ENCODE measurements at places on chromosomes 7 and 10.
A peak's percentile ranks its signal among the peaks of the same experiment; 100 is the strongest.

DNA sequence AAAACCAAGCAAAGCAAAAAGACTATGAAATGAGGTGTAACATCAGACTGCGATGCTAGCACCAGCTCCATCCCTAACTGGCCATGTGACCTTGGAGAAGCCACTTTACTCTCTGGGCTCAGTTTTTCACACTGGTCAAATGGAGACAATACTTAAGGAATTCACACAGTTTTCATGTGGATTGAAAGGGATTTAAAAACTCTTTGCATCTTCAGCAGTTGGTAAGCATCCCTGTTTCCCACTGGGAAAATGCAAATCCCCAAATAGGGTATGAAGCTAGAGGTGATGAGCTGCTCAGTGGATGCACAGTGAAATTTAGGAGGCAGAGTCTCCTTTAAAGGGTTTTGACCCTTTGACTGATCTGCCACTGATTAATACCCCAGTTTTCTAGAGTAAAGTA is 240.7 kb downstream of the SORCS3 start:
- DNase-seq: no peak

DNA sequence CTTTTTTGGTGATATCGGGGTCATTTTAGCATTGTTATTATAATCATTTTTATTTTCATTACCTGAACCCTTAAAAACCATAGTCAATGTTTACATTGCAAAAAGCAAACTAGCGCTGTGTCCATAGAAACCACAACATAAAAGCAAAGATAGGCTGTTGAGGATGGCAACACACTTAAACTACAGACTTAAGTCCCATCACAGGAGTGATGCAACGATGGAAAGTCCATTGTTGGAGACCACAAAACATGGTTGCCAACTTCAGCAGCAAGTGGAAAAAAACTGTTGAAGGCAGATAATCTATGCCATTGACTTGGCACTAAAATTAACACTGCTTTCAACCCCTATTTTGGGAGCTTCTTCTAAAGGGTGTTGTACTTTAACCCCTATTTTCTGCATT is 398.8 kb upstream of the IGFBP3 start:
- DNase-seq: peak; percentile 52

GRCh38 chr7:22920672-22921071 is 93.3 kb downstream of the HYCC1 start:
- peak; percentile 19 for DNase-seq

GRCh38 chr7:50538478-50538877 is 26.7 kb downstream of the DDC start:
- DNase-seq: no peak

DNA sequence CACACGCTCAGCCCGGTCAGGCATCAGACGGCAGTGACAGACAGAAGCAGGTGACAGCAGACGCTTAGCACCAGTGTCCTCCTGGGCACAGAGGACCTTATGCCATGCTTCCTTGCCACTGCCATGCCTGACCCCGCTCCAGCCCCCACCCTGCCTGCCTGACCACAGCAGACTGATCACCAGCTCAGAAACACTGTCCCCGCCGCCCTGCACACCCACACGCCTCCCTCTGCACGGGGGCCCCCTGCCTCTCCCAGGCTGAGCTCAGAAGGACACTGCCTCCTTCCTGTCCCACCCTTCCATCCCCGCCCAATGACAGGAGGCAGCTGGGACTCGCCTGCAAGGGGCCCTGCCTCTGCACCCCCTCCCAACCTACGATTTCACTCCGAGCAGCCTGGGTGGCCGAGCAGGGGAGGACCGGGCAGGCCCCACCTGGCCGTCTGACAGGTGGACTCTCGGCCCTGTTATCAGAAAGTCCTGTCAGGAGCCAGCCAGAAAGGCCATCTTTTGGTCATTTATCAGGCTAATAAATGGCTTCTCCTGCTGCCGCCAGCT is 183.4 kb downstream of the ELFN1 start:
- DNase-seq: no peak

GRCh38 chr7:140479739-140480084 is 407 bp upstream of the MKRN1 start:
- DNase-seq: no peak

- peak; percentile 7 for DNase-seq
Observed at GRCh38 chr10:33459602-33460001, 125.1 kb upstream of the NRP1 start.

DNA sequence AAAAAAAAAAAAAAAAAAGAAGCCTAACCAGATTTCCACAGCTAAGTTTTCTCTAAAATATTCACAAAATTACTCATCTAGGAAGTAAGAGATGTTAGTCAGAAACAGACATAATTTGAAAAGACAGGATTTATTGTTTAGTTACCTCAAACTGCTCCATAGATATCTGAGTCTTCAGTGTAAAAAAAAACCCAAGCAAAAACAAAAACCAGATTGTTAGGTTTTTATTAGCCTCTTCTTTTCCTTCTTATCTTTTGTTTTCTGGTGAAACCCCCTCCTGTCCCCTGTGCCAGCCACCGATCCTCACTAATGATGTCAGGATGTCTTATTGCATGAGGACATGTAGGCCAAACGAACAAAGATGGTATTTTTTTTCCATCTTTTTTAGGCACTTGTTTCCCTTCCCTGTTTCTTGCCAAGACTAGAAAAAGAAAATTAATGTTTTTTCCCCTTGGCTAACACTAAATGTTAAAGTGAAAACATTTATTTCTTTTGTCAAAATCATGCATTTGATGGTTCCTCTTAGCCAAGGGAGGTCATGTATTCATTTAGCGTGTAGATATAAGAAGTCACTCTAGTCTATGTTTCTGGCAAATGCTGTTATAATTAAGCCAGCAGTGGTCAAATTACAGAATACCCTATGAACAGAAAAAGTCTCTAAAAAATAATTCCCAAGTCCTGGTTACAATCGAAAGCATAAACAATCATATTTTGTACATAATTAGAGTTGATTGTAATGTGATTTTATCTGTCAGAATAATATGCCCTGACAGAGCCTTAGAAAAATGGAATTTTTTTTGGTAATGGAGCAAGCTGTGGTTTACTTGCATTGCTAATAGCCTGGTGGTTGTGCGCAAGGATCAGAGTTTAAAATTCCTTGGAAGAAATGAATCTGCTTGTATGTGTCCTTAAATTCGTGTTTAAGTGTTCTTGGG is 702.4 kb upstream of the FZD8 start:
- DNase-seq: no peak

DNA sequence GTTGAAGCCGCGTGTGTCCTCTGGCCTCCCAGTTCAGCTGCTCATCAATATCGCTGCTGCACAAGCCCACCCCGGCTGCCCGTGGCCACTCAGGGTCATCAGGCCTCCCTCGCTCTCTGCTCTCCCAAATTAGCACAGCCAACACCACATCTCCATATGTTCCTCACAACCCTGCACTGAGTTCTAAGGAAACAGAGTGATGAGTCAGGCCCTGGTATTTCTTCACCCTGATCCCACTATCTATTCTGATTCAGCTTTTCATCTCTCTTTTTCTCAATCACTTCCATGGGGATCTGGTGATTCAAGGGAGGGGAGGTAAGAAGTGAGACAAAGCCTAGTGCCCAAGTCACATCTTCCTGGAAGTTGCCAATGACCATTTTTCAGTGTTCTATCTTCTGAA is 23.8 kb downstream of the CYTH3 start:
- peak; percentile 79 for DNase-seq

GRCh38 chr7:39824456-39825200 is 125.4 kb upstream of the CDK13 start:
- no peak for DNase-seq
